ENCODE measurements at places on chromosomes 6 and 20.

GRCh38 chr20:19502169-19502568 is 255.9 kb upstream of the RIN2 start:
- DNase-seq, result no peak

DNA sequence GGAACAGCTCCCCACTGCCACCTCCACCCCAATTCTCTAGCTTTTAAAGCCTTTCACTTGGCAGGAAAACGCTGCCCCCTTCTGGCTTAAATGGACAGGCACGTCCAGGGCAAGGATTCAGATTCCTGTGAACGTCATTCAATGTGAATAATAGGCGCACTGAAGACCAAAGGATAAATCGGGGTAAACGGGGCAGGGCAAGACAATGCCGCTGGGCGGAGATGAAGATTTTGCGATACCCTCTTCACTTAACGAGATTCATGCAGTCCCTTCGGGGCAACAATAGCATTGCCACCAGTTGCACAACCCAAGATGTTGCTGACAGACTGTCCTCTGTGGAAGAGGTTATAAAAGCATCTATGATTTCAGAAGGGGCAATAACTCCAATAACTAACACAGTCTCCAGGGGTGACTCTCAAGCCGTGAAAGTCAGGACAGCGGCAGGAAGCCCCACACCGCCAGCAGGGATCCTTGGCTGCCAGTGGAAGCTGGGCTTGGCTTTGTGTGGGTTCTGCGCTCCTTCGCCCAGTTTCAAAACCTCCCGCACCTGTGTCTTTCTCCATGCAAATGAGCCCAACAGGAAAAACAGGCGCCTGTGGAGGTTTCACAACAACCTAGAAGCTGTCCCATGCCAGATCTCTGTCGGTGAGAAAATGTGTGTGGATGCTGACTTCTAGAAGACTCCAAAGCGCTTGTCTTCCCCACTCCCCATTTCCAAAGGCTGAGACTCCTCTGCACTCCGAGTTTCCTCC is 291.8 kb downstream of the BMP7 start:
- peak; percentile 60 for DNase-seq

DNA sequence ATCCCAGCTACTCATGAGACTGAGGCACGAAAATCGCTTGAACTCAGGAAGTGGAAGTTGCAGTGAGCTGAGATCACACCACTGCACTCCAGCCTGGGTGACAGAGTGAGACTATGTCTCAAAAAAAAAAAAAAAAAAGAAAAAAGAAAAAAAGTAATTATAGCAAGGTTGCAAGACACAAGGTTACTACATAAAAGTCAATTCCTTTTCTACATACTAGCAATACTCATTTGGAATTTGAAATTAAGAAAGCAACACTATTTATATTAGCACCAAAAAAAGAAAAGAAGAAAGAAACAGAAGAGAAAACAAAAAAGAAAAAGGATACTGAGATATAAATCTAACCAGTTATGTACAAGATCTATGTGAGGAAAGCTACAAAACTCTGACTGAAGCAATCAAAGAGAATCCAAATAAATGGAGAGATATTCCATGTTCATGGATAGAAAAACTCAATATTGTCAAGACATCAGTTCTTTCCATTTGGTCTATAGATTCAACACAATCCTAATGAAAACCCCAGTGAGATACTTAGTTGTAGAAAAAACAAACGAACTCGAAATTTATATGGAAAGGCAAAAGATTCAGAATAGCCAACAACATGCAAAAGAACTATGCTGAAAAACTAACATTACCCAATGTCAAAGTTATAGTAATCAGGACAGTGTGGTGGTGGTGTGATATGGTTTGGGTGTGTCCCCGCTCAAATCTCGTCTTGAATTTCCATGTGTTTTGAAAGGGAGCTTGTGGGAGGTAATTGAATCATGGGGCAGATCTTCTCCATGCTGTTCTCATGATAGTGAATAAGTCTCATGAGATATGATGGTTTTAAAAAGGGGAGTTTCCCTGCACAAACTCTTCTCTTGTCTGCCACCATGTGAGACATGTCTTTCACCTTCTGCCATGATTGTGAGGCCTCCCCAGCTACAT is 73.3 kb downstream of the GPX5 start:
- no peak for DNase-seq

- no peak for DNase-seq
These were observed 699.7 kb downstream of the DOK5 start for GRCh38 chr20:55175081-55175480.

DNA sequence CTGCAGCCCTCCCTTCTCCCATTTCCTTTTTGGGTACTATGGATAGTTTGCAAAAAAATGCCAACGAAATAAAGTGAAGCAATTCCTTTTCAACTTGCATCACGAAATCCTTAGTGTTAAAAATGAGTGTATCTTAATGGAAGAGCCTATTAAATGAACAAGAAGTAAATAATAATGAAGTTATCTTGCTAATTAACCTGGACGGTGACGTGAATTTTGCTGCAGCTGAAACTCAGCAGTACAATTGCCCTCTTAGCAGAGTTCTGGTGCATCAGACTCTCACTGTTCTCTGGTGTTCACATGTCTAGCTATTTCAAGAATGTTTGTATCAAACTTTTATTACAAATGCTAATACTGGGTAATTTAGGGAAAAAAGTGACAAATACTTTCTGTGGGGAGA is 119.7 kb upstream of the HDAC2 start:
- peak; percentile 15 for DNase-seq

All from fibroblast of skin of right biceps (primary cell).